ENCODE measurements at places on chromosomes 7 and 10.

GRCh38 chr10:48557511-48558123 is 47.3 kb downstream of the ARHGAP22 start:
- peak; percentile 28 for DNase-seq

DNA sequence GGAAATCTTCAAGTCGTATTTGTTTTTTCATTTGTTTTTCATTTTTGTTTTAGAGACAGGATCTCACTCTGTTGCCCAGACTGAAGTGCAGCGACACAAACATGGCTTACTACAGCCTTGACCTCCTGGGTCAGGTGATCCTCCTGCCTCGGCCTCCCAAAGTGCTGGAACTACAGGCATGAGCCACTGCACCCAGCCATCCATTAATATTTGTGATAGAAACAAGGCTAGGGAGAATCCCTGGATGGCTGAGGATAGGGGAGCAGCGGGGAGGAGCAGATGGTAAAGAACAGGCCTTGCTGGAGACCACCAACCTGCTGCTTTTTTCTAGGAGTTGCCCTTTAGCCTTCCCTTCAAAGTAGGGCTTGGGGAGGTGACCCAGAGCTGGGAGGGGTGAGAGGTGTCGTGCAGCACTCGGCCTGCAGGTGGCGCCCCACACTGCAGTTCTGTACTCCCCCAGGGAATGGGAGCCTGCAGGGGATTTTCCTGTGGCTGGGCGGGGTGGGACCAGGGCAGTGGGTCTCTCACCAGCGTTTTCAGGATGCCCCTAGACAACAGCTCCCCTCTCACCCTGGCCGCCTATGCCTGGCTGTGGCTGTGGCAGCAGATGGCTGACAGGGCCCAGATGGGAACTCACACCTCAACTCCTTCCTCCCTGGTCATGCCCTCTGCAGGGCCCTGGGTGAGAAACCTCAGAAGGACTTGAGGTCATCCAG is 12.6 kb upstream of the CDH23 start:
- DNase-seq: peak; percentile 84

GRCh38 chr7:128266883-128267594 is 26.0 kb downstream of the LEP start:
- DNase-seq: no peak

DNA sequence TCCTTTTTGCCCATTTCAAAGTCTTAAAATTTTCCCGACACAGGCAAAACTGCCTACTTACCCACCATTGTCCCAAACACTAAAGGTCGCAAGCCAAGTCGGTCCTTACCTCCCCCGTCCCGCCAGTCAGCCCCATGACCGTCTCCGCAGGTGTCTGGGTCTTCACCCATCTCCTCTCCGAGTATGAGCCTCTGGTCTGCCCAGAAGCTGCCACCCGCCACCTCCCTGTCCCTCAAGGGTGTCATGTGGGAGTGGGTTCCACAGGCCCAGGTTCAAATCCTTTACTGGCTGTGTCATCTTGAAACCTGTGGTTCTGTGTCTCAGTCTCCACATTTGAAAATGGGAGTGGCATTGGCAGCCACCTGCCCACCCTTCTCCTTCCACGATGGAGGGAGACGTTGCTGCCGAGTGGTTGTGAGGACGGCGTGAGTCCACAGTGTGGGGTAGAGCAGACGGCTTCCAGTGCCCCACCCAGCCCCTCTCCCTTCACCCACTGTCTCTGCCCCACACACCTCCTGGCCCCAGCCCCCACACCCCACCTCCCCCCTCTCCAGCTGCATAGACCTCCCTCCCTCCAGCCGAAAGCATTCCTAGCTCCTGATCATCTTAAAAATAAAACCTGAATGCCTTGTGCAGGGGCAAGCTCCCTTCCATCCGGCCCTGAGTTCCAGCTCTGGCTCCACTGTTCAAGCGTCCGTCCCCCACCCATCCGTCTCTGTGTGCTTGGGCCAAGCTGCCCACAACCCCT is 35.3 kb downstream of the FOXL3 start:
- no peak for DNase-seq

GRCh38 chr10:123287594-123288247 is 133.5 kb downstream of the BUB3 start:
- no peak for DNase-seq

DNA sequence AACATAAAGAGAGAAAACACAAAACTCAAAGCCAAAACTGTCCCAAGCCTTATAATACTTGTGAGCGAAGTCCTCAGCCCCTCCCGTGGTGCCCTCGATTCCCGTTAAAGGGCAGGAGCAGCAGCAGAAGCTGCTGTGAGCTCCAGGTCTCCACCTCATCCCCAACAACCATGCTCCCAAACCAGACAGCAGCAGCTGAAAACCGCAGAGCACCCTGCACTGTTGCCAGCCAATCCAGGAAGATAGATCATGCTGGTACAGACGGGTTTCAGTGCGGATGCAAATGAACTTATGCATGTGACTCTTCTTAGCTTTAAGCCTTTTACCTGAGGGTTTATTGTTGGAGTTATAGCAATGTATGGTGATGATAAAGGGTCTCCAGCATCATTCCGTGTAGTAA is 97.9 kb downstream of the DNAJB6 start:
- no peak for DNase-seq

- no peak for DNase-seq
Measured at GRCh38 chr7:82578430-82578829, 134.9 kb upstream of the CACNA2D1 start.

DNA sequence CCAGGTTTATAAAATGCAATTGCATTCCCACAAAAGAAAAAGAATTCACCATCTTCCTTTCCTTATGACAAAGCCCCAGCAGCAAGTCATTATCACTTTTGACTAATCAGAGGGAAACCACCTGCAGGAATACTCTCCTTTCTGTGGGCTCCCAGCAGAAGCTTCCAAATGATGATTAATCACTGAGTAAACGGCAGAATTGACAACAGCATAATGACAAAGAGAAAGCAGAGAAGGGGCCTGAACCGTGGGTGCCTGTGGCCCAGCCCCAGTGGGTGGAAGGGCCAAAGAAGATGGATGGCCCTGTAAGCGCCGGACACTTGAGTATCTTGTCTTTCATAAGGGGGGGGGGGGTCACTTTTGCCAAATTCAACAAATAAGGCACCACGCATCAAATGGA is 152.4 kb upstream of the NRBF2 start:
- DNase-seq: no peak

- DNase-seq: no peak
Measured at GRCh38 chr10:22618078-22618785, 96.1 kb downstream of the PIP4K2A start.

- no peak for DNase-seq
Measured at GRCh38 chr10:125141860-125142484, 18.4 kb downstream of the CTBP2 start.

- no peak for DNase-seq
Measured at GRCh38 chr7:51236470-51237132, 80.0 kb downstream of the COBL start.

GRCh38 chr7:37070471-37070870 is 346.2 kb upstream of the AOAH start:
- no peak for DNase-seq

DNA sequence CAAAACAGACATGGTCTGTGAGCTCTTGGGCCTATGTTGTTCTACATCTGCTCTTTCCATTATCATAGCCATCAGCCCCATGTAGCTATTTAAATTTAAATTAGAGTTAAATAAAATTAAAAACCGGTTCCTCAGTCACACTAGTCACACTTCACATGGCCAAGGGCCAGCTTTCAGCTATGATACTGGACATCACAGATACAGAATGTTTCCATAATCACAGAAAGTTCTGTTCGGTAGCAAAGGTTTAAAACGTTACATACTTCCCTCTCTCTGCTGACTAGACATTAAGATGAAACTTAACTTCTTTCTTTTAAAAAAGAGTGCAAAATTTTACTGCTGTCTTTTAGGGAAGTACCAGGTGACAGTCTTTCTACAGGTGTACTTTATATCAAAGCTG is 43.0 kb downstream of the SRPK2 start:
- DNase-seq: no peak

DNA sequence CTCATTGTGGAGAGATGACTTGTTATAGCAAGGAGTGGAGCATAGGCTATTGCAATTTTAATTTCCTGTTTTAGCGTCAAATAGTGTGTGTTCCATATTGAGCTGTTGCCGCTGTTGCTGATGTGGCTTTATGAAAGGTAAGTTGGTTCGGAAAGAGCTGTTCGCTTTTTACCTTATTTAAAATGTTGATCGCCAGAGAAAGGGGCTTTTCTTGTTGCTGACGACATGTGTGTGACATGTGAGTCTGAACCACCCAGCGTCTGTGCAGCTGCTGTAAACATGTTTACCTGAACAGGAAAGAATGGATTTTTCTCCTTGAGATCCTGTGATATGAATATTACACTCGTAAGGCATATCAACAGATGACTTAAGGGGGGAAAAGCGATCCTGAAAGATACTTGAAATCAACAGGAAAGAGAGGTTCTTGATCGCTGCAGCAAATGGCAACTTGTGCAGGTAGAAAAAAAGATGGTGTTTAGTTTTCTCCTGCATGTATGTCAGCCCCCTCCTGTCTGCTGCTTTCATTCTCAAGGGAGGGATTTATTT is 2.5 kb downstream of the ZEB1 start:
- no peak for DNase-seq

- DNase-seq: peak; percentile 54
Measured at GRCh38 chr10:72353965-72354355, 759 bp downstream of the DNAJB12 start.

DNA sequence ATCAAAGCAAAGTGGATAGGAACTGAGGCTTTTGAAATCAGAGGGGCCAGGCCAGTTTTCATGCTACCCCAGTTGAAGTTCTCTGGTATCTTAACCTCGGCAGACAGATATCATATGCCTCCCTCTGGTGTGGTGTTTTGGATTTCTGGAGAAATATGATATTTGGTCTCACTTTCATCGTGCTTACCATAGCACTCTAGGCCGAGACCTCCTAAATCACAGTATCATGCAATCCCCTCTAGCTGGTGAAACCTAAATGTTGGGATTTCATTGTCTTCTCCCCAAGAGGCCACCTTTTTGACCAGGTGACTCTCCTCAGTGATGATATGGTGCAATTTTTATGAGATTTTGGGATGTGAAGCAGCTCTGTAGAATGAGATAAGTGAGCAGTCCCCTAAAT is 183.5 kb downstream of the CREB5 start:
- no peak for DNase-seq

DNA sequence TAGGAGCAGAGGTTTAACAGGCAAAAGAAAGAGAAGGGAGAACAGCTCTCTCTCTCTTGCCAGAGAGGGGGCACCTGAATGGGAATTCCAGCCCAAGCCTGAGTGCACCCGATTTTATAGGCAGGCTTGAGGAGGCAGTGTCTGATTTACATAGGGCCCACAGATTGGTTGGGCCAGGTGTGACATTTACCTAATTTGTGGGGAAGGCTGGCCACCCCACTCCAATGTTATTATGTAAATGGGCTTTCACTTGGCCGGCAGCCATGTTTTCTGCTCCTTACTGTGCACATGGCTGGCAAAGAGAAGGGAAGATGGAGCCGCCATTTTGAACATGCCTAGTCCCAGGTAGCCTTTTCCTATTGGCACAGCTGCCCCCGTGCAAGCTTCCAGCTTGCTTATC is 735.5 kb upstream of the AUTS2 start:
- DNase-seq: no peak

DNA sequence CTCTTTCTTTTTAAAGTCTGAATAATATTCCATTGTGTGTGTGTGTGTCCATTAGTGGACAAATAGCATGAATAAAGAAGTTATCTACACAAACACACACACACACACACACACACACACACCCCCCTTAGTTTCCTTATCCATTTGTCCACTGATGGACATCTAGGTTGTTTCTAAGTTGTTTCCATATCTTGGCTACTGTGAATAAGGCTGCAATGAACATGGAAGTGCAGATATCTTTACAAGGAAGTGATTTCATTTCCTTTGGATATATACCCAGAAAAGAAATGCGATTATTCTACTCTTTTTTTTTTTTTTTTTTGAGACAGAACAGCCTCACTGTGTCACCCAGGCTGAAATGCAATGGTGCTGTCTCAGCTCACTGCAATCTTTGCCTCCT is 113.5 kb downstream of the MBL2 start:
- DNase-seq: no peak

GRCh38 chr7:7709291-7709690 is 9.1 kb downstream of the RPA3 start:
- DNase-seq: no peak

DNA sequence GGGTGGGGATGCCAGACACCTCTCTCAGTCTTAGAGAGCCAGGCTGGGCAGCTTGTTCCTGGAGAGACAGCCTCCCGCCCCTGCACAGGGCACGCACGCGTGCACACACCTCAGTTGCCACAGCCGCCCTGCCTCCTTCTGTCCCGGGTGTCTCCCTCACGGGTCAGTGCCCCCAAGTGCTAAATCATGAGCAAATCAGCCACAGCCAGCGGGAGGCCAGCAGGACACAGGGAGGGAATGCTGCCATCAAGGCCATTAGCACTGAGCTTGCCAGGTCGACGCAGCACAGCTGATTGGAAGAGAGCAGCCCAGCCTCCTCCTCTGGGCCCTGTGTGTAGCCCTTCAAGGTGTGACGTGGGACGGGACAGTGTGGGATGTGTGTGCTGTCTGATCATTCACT is 130.4 kb downstream of the CDH23 start:
- DNase-seq: no peak

- no peak for DNase-seq
Measured at GRCh38 chr10:99285881-99286280, 43.3 kb upstream of the CNNM1 start.

DNA sequence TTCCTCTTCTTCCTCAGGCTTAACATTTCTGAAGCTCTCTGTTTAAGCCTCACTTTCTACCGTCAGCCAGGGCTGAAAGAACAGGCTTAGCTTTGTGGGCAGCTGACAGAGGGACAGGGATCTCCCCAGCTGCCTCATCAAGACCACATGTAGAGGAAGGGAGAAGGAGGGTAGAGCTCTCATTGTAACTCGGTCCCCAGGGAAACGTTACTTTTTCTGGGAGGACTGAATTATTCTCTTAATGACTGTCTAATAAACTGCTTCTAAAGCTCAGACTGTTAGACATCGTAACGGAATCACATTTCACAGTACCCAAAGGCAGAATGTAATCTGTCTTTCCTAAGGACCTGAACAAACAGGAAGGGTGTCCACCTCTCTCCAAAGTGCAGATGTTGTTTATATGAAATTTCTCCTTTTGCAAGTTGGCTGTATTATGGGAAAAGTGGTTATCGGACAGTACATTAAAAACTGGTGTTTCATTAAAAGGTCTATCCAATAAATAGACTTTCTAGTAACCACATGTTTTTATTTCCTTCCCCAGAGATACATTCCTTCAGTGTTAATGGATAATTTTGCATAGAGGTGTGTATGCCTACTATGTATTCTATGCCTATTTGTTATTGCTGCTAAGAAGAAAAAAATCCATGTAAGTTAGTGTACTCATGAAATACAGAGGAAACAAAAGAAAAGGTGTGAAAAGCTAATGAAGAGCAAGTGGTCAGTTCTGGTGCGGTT is 144.2 kb downstream of the CTTNBP2 start:
- no peak for DNase-seq

- DNase-seq: no peak
Measured at GRCh38 chr10:34758447-34758996, 56.6 kb downstream of the PARD3 start.

DNA sequence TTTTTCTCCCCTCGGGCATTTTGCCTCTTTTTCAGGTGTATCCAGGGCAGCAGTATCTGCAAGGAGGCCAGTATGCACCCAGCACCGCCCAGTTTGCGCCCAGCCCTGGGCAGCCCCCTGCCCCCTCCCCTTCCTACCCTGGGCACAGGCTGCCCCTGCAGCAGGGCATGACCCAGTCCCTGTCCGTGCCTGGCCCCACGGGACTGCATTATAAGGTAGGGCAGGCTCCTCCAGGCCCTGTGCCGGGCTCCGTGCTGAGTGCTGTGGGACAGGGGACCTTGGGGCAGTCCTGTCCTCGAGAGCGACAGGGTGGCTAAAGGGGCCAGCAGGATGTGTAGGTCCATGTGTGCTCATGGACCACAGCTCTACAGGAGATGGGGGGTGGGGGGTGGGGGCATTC is 10.6 kb downstream of the ZMIZ2 start:
- no peak for DNase-seq

All from liver (tissue), 10 donors.